ENCODE measurements at places on chromosomes 4 and X. TPM values are rescaled to one million over a fixed set of nuclear protein-coding genes. Genes with fewer than 3 reads are reported as not detected.

The DMP1 gene
- not detected for total RNA-seq

The KIT gene
- total RNA-seq, result 0.02 TPM

The SLC10A4 gene
- total RNA-seq, result 6.8 TPM

The CLCN5 gene
- 2.3 TPM for total RNA-seq

The TEC gene
- total RNA-seq, result 2.3 TPM

All from A549 treated with dexamethasone at 1 μM for 4 hours (cell line).